ENCODE measurements at places on chromosomes 3 and 15.
A peak's percentile ranks its signal among the peaks of the same experiment; 100 is the strongest.

GRCh38 chr15:90869601-90870353 is 1.4 kb downstream of the FURIN start:
- DNase-seq = no peak

- DNase-seq = no peak
These were observed 236.9 kb upstream of the TRIM42 start for GRCh38 chr3:140441006-140441405.

- DNase-seq = no peak
These were observed 104.4 kb downstream of the MYLK start for GRCh38 chr3:123779655-123780231.

- DNase-seq = no peak
These were observed 71.7 kb upstream of the ABHD2 start for GRCh38 chr15:89016549-89017041.

GRCh38 chr15:78437107-78437761 is 782 bp upstream of the IREB2 start:
- no peak for DNase-seq

DNA sequence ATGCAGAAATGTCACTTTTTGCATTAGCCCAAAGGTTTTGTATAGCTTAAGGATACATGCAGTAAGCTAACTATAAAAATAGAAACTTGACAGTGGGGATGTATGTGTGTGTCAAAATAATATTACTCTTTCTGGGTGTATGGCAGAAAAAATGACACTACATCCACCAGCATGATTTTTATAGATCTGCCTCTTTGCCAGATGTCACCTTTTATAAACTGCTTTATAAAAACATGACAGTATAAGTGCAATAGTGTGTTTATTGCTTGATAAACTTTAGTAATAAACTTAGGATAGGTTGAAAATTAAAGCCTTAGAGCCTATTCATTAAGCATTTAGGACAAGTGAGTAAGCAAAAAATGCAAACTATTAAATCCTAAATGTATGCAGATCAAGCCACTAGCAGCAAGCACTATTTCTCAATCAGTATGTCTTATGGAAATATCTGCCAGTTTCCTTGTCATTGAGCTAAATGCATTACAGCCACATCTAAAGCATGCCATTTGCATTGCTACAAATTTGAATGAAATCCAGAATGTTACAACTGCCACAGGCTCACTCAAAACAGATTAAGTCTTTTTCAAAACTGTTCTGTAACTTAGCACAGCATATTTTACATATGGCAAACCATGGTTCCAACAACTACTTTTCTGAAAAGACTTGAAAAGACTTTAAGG is 935.0 kb downstream of the FHIT start:
- no peak for DNase-seq

DNA sequence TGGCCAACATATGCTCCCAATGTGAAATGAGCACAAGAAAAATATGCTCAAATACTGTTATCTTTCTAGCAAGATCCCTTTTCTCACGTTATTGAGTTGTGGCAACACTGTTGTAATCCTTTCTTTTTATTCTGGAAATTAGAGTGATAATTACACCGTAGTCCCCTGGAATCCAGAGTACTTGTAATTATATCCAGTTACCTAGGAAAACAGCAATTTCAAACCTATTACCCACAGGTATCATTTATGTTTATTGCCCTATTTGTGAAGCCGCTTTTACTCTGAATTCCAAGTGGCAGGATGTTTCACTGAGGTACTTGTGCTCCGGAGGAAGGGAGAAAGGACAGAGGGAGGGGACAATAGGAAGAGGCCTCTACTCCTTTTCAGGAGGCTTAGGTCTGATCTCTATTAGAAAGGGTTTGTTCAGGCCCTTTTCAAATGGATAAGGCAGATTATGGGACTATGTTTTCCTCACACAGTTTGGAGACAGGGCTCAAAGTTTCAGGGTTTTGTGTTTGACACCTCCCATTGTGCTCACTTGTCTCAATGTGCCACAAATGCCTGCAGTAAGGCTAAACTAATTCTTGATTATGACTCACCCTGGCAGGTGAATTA is 646.6 kb downstream of the TUSC7 start:
- DNase-seq = no peak

DNA sequence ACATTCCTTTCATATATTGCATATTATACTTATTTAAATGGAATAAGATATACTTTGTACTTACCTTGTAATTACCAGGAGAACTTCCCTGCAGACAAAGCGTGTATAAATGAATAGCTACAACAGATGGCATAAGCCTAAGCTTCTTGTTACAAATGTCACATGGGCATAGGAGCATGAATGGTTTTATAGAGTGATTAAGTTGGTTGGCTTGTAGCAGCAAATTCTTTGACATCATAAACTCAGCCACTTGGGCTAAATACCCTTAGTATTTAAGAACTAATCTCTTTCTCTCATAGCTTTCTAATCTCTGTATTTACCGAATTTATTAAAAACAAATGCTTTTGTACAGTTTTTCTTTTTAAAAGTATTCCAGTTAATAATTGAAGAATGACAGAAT is at the start of gene UBAP1L:
Gene UBAP1L (minus strand): TSS at position 115 of the 400 bp plus-strand sequence. CDS start 8,985 bp downstream, outside the sequence.
- no peak for DNase-seq

GRCh38 chr3:63343674-63344073 is 65.6 kb downstream of the SYNPR start:
- DNase-seq = peak; percentile 41

- no peak for DNase-seq
These were observed 41.9 kb upstream of the MITF start for GRCh38 chr3:69697381-69697780.

- peak; percentile 79 for DNase-seq
These were observed 9.6 kb upstream of the PSMD2 start for GRCh38 chr3:184289426-184289938.

GRCh38 chr15:64251121-64251520 is 88.3 kb upstream of the PPIB start:
- no peak for DNase-seq

- DNase-seq = no peak
These were observed 65.8 kb upstream of the ABHD17C start for GRCh38 chr15:80629355-80629754.

DNA sequence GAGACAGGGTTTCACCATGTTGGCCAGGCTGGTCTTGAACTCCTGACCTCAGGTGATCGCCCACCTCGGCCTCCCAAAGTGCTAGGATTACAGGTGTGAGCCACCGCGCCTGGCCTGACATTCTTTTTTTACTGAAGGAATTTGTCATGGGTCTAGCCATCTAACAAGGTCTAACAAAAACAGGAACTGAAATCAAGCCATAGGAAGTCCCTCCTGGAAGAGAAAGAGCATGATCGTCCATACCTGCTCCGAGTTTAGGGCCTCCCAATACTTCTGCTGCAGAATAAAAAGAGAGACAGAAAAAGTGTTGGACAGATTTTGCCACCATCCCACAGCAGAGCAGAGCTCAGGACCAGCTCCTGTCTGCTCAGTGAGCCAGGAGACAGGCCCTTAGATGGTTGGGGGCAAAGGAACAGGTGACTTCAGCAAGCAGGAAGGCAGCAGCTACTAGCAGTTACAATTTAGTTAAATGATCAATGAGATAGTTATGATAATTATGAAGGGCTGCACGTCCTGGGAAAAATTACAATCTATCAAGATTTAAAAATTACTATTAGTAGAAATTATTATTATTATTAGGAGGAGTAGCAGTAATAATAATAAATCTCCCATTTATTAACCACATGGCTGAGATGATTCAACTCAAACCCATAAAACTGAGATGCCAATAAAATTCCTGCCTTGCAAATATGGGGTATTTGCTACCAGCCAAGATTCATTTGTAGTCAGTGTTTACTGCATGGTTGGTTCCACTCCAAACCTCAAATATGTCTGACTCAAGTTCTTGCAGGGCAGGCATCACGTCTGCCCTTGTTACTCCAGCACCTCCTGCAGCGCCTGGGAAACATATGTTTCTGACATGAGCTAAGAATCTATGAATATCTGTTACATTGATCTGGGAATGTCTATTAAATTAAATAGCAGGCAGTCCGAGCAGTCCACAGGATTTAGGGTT is 40.1 kb downstream of the TMEM44 start:
- DNase-seq = no peak

DNA sequence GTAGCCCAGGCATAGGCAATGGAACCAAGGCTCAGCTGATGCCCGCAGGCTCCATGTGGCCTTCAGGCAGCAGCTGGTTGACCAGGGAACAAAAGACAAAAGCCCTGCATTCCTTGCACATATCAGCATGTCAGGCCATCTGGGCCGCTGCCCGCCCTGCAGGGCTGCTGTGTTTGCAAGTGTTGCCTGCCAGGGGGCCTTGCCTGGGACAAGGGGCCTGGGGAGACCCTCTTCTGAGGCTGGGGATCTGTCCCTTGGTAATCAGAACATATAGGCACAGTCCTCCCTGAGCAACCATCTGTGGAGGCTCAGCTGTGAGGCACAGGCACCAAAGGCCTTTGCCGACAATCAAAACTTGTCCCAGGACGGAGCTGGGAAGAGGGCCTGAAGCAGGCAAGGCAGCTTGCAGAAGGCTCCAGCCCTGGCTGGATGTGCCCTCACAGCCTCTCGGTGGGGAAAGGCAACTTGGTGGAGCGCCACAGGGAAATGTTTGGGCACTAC is 138.2 kb downstream of the TPRA1 start:
- no peak for DNase-seq

GRCh38 chr3:43909149-43909548 is 218.4 kb downstream of the ABHD5 start:
- no peak for DNase-seq

GRCh38 chr15:50871832-50872231 is 36.7 kb upstream of the AP4E1 start:
- no peak for DNase-seq

GRCh38 chr3:111238885-111239284 is 167.3 kb downstream of the NECTIN3 start:
- DNase-seq = no peak

DNA sequence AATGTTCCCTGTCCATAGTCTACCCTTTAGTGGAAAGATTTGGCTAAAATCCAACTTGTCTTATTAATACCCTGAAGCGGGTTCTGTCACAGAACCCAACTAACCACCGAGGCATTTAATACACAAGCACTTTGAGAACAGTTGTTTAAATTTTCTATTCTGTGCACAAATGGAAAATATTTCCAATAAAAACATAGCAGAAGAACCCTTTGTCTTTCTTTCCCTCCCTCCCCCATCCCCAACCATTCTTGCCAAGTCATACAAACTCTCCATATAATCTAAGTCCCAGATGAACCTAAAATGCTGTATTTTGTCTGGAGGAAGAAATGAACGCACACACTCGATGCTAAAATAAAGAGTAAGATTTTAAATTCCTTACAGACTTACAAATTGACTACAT is 126.9 kb upstream of the STRIT1 start:
- DNase-seq = no peak

DNA sequence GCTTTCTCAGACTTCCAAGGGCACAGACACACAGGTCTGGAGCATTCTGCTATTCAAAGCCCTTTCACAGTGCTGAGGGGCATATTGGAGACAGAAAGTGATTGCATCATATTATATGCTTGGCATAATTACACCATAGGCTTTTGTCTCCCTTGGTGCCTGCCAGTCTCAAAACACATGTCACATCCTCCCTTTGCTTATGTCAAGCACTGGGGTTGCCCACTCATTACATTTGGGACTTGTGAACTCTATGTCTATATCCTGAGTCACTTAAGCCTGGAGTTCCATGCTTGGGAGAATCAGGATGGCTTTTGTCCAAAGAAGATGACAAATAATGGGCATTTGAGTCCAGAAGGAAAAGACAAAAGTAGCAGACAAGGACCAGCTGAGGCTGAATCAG is 12.3 kb upstream of the PDZRN3 start:
- DNase-seq = no peak

DNA sequence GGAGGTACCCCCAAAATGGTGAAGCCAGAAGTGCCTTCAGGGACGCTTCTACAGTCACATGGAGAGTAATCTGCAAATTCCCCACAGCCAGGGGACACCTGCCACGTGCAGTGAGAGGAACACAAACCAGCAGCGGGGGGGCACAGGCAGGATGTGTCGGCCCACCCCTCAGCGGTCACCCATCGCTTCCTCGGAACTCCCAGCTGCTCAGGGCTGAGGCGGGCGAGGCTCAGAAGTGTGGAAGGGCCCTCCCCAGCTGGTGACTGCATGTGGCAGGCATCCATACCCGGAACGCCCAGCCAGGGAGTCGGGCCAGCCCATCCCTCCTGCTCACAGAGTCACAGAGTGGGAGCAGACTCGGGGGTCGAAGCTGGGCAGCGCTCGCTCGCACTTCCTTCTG is 63.7 kb downstream of the SLC12A8 start:
- DNase-seq = no peak

- DNase-seq = no peak
These were observed 51.2 kb downstream of the KCNAB1 start for GRCh38 chr3:156171281-156172267.

DNA sequence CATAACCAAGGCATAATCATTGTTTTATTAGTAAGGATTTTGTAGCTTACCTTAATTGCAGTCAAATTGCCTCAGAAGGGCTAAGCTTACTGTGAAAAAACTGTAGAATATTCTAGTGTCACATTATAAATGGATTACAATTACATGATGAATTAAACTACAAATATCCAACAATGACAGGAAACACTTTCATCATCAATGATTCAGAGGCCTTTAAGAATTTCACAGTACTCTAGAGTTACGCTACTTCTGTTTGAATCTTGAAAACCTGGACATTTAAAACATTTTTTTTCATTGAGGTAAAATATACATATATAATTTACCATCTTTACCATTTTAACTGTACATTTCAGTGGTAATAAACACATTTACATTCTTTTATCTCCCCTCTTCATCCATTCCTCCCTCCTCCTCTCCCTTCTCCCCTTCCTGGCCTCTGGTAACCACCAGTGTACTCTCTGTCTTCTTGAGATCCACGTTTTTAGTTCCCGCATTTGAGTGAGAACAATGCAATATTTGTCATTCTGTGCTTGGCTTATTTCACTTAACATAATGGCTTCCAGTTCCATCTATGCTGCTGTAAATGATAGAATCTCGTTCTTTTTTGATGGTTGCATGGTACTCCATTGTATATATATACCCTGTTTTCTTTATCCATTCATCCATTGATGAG is 54.7 kb downstream of the GJD2 start:
- DNase-seq = no peak

GRCh38 chr15:89305395-89305794 is 29.2 kb downstream of the POLG start:
- no peak for DNase-seq

GRCh38 chr3:72515281-72515680 is 333.0 kb downstream of the SHQ1 start:
- DNase-seq = no peak

DNA sequence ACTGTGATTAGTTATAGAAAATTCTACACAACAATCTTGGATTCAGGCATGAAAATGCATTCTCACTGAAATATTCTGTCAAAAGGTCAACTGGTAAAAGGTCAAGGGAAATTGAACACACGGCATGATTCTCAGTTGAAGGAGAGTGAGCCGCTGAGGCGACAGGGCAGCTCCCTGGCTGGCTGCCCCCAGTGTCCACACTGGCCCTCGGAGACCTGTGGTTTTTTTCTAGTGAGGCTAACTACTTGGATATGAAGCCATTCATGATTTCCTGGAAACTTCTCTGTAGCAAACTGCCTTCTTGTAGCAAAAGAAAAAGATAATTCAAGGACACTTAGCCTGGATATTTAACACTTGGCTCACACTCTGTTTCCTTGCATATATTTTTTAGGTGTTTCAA is 37.2 kb downstream of the AADACL2 start:
- DNase-seq = no peak

All from WERI-Rb-1 (cell line).